ENCODE measurements at places on chromosomes 4 and X.

GRCh38 chrX:40266490-40267333, 169.0 kb upstream of the BCOR start:
- DNase-seq, result peak; percentile 52

- DNase-seq, result peak; percentile 59
These were observed 720 bp downstream of the RPL10 start for GRCh38 chrX:154398668-154399526.

DNA sequence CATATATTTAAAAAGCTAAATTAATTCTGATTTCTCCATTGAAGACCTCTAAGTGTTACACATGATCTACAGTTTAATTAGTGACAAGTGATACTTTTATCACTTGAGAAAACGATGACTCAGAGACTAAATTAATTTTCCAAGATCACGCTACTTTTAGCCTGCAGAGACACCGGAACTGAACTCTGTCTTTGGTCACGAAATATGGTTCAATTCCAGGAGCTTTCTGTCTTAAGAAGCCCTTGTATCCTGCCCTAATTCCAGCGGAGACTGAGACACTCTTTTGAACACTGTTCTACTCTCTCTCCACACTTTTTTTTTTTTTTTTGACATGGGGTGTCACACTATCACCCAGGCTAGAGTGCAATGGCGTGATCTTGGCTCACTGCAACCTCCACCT, 63.6 kb downstream of the IRF2 start:
- no peak for DNase-seq

DNA sequence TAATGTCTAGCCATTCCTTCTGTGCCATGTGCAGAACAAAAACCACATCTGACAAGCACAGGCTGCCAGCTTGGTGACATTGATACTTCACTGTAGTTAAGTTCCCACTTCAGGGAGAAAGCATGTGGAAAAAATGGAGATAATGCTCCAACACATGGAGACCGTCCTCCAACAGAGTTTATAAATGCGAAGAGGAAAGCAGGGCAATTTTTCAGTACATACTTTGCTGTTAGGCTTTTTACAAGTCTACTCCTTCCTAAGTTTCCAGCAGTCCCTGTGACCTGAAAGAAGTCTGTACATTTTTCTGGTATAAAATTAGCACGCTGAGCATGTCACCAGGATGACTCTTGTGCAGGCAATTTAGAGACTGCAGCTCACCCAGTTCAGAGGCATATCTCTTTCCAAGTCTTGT, 766.9 kb upstream of the IGFBP7 start:
- no peak for DNase-seq

DNA sequence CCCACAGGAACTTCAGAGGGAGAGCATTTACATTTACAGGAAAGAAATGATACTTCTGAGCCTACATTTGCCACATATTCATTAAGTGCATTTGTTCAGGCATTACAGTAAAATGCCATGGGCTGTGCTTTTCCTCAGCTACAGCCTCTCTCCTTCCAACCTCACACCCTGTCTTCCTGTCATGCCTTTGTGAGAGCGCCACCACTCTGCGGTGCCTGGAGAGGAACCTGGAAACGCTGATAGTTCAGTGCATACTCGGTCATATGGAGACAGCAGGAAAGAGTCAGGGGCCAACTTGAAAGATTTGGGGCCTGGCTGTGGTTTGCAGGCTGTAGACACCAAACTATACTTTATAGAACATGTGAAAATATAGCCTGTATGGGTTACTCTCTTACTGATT, 40.5 kb downstream of the NFKB1 start:
- no peak for DNase-seq

DNA sequence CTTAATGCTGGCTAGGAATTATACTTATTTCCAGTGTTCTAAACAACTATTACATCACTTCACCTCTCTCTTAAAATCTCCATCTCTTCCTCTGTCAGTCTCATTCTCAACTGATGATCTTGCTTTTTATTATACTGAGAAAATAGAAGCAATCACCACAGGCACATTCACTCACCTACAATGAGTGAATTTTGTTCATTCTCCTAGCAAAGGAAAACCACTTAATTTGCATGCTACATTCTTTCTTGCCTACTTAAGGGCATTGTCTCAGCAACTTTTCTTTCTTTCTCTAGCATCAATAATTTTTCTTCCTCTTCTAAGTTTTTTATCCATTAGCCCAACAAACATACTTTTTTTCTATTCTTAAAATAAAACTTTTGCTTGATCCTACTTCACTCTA, 21.1 kb upstream of the USP38 start:
- DNase-seq, result no peak

- no peak for DNase-seq
These were observed 67.3 kb upstream of the ATOH1 start for GRCh38 chr4:93761286-93761685.

GRCh38 chrX:20402956-20403355, 136.2 kb upstream of the RPS6KA3 start:
- DNase-seq, result no peak

DNA sequence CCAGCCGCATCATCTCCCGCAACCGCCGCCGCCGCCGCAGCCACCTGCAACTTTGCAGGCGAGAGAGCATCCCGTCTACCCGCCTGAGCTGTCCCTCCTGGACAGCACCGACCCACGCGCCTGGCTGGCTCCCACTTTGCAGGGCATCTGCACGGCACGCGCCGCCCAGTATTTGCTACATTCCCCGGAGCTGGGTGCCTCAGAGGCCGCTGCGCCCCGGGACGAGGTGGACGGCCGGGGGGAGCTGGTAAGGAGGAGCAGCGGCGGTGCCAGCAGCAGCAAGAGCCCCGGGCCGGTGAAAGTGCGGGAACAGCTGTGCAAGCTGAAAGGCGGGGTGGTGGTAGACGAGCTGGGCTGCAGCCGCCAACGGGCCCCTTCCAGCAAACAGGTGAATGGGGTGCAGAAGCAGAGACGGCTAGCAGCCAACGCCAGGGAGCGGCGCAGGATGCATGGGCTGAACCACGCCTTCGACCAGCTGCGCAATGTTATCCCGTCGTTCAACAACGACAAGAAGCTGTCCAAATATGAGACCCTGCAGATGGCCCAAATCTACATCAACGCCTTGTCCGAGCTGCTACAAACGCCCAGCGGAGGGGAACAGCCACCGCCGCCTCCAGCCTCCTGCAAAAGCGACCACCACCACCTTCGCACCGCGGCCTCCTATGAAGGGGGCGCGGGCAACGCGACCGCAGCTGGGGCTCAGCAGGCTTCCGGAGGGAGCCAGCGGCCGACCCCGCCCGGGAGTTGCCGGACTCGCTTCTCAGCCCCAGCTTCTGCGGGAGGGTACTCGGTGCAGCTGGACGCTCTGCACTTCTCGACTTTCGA, 654 bp downstream of the ATOH1 start:
- no peak for DNase-seq

- DNase-seq, result no peak
These were observed 294.1 kb upstream of the SFRP2 start for GRCh38 chr4:154082760-154083535.

GRCh38 chrX:154357205-154357604, 17.2 kb downstream of the FLNA start:
- no peak for DNase-seq
